H7 (cell line): ENCODE measurements at places on chromosomes 5 and 9.

- DNase-seq: peak; percentile 25
These were observed 12.1 kb upstream of the BARX1 start for GRCh38 chr9:93967020-93967803.

DNA sequence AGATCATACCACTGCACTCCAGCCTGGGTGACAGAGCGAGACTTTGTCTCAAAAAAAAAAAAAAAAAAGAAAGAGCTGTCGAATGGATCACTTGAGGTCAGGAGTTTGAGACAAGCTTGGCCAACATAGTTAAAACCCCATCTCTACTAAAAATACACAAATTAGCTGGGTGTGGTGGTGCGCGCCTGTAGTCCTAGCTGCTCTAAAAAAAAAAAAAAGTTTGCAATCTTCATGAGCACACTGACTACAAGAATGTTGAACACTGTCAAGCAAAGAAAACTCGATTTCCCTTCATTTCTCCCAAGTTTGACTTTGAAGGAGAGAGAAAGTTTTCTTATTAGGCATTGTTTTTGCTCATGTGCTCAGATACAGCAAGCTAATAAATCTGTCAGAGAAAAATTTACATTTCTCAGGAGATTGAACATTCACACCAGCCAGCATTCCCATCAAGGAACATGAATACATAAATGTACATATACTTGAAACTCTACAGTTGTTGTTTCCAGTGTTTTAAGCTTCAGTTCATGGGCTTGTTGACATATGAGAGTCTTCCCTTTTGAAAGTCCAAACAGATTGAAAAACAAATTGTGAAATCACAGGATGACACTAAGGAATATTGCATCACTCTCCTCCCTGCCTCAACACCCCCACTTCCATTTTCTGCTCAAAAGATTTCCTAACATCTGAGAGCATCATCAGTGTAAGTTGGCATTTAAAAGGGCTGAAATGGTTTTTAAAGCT, 81.8 kb downstream of the ARRDC3 start:
- DNase-seq: no peak

DNA sequence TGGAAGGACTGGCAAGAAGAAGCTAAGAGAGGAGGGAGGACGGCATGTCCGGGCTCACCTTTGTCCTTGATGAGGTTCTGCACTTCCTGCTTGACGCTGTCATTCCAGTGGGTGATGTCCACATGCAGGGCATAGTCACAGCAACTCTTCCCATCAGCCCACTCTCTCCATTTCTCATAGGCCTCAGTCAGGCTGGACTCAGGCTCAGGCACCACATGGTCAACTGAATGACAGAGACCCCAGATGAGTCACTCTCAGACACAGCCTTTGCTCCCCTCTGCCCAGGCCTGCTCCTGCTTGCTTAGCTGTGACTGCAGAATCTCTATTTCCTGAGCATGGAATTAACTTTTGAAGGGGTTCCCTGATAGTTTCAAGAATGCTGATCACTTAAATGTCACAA, 94.2 kb downstream of the DPYSL3 start:
- DNase-seq: no peak

- DNase-seq: no peak
These were observed 215.5 kb downstream of the GAPVD1 start for GRCh38 chr9:125477089-125477544.

GRCh38 chr5:87282269-87282668, 14.6 kb downstream of the RASA1 start:
- no peak for DNase-seq

GRCh38 chr9:8732367-8733075, 932.9 kb upstream of the DMAC1 start:
- DNase-seq: no peak

DNA sequence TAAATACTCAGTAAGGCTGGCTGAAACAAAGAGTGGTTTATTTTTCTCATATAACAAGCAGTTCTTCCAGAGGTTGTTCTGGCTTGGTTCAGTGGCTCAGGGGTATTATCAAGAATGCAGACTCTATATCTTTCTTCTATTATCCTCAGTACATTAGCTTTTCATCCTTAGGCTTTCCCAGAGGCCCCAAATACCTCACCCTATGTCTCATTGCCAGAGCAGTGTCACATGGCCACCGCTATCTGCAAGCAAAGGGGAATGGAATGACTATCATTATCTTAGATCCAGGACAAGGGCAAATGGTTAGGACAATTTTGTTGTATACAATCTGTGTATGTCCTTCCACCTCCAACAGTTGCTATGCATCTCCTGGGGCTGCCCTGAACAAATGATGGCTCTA, 69.0 kb upstream of the SNX2 start:
- no peak for DNase-seq

GRCh38 chr9:34010979-34011378, 37.7 kb downstream of the UBAP2 start:
- DNase-seq: no peak

GRCh38 chr9:129930743-129931142, 95.5 kb downstream of the USP20 start:
- no peak for DNase-seq

DNA sequence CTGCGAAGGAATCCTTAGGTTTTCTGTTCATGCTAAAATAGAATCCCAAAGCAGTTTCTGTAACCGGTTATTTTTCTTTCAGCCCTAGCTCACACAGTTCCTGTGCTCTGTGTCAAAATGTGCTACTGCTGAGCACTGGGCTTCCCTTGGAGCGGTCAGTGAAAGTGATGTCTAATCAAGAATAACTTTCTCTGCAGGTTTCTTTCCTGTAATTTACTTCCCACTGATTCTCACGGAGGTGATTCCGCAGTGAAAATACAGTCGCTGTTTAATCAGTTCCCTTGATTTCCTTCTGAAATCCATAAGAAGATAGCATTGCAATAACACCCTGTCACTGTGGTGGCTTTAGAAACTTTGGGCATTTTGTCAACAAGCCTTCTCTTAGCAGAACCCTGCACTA, 112.0 kb upstream of the ISL1 start:
- DNase-seq: no peak

DNA sequence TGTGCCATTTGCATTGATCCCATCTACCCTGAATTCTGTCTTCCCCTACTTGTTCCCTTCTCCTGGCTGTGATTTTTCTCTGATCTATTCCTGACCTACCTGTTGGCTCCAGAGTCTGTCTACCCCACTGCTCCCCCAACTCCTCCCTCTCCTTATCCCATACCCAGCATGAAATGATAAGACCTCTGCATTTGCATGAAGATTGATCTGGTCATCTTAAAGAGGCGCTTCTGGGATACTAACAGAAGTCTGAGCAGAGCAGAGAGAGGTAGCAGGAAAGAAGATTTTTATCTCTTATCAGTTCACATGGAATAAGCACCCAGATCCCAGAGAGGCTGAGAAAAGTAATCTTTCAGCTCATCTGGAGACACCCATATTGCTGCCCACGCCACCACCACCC, 18.3 kb upstream of the GLIPR2 start:
- no peak for DNase-seq

GRCh38 chr9:27538647-27539046, 9.0 kb upstream of the MOB3B start:
- DNase-seq: no peak

- no peak for DNase-seq
These were observed 182.2 kb downstream of the PDE4D start for GRCh38 chr5:59711310-59711709.

DNA sequence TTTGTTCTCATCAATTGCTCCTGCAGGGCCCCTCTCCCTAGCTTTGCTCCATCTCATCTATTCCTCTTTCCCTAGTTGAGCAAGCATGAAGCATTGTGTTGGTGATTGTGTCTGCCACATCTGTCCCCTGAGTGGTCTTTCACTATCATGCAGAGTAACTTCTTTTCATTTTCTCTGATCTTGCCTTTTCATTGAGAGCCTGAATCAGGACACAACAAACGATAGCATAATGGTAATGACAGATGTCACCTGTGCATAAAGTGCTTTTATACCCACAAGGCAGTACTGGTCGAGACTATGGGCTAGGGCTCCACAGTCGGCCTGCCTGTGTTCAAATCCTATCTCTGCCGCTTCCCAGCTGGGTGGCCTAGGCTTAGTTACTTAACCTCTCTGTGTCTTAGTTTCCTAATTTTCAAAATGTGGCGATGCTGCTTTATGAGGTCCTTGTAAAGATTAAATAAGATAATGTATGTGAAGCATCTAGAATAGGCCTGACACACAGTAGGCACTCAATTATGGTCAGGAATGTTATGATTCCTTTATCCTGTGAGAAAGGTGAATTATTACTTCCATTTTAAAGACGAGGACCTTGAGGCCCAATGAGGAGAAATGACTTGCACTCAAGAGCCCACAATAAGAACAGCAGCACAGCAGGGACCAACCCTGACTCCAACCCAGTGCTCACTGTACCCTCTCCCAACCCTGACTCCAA, 137.1 kb upstream of the ZNF618 start:
- DNase-seq: peak; percentile 22

GRCh38 chr5:61991866-61992265, 314.1 kb upstream of the KIF2A start:
- no peak for DNase-seq

DNA sequence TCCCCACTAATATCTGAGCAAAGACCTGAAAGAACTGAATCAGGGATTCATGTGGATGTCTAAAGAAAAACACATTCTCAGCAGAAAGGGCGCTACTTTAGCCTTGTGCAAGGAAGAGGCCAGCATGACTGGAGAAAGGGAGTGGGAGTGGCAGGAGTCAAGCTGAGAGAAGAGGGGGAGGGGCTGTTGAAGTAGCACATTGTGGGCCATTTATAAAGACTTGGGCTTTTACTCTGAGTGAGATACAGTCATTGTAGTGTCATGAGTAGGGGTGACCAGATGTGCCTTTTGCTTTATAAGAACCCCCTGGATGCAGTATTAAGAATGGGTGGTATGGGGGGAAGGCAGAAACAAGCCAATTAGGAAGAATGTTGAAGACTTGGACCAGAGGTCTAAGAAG, 452.8 kb downstream of the ENC1 start:
- DNase-seq: peak; percentile 24

- no peak for DNase-seq
These were observed 38.9 kb downstream of the PSMB7 start for GRCh38 chr9:124376329-124376728.

DNA sequence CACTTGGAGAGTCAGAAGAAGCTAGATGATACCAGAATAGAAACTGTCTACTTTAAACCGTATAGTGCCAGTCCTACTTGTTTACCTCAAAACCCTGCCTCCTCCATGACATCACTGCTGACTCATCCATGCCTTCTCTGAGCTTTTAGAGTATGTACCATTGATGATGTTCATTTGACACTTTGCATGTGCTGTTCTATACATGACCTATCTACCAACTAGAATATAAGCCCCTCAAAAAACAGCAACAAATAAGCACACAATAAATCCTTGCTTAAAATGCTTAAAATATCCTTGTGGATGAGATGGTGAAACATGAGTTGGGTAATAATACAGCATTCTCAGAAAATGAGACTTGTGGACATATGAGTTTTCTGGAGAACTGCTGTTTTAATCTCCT, 2.6 kb downstream of the CTNNAL1 start:
- DNase-seq: no peak

DNA sequence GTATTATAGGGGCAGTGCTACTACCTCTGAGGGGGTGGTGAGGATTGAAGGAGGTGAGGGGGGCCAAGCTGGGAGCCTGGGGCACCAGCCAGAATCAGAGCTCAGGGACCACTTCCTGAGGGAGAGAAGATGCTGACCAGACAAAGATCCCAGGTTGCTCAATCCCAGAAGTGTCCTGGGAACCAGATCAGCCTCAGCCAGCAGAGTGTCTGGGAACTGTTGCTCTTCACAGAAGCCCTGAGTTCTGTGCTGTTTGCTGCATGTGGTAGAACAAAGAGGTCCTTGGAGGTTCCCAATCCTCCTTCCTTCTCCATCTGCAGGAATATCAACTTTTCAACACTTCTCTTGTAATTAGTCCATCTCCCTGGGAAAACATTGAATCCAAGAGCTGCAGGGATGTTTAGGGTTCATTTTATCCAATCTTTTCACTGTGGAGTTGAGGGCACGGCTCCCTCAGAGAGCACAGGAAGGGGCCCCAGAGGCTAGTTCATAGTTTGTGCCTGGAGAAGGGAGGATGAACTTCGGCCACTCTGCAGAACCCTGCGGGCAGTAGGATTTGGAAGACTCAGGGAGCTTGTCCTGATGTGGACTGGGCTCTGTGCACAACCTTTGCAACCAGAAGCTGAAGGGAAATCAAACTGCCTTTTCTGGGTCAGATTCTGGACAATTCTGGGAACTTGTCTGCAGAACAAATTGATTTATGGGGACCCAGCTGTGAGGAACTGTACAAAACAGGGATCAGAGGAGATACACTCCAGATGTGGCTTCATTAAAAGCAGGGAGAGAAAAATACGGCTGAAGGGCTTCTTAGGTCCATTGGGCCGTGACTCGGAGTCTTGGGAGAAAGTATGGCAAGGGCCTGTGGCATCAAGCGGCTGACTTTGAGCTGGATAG, 57.1 kb downstream of the GALNT12 start:
- no peak for DNase-seq

- no peak for DNase-seq
These were observed 286.6 kb downstream of the RFX3 start for GRCh38 chr9:3239240-3239639.

DNA sequence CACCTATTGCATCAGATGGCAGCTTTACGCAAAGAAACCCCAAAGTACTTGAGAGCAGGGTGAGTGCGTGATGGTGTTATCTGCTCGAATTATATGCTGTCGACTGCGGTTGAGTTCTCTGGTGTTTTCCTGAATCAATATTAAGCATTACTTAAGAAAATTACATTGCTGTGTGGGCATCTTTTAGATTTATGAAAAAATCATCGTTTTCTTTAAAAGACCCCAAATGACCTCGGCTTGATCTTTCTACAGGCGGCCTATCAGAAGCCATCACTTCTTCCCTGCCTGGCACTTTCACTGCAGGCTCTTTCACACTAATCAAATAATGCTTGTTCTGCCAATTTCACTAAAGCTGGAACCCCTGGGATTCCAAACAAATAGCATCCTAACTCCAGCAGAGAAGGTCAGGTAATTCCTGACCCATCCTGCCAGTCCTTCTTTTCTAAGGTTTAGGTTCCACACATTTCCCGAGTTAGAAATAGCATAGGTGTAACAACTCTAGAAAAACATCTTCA, 1.7 kb downstream of the UBE2QL1 start:
- no peak for DNase-seq

DNA sequence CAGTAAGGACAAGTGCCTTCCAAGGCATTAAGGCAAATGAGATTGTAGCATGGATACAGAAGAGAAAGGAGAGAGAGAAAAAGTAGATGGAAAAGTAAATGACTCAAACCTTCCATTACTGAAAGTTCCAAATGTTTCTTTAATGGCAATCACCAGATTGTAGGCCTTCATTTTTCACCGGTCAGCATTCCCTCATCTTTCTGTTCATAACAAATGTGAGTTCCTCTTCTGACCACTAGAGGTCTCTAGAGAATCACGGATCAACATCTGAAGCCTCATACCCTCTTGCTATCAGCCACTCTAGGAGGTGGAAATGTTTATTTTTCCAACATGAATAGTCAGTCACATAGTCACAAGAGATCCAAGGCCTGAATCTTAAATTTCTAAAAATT, 73.6 kb upstream of the RPS23 start:
- DNase-seq: peak; percentile 49

DNA sequence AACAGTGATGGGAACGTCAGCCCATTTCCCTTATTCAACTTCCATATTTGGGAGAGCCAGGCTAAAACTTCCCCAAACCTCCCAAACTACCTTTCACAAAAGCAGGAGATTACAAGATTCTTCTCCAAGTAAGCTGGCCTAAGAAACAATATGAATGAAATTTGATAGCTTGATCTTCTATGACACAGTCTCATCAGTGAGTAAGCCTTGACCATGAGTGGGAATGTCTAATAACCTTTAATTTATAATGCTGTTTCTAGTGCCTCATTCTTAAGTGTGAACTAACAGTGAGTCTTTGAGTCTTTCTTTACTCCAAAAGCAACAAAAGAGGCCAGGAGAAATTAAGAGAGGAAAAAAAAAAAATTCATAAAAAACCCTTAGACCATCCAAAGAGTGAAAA, 1379.9 kb downstream of the EFNA5 start:
- no peak for DNase-seq
